ENCODE measurements at places on chromosomes 4 and X.

DNA sequence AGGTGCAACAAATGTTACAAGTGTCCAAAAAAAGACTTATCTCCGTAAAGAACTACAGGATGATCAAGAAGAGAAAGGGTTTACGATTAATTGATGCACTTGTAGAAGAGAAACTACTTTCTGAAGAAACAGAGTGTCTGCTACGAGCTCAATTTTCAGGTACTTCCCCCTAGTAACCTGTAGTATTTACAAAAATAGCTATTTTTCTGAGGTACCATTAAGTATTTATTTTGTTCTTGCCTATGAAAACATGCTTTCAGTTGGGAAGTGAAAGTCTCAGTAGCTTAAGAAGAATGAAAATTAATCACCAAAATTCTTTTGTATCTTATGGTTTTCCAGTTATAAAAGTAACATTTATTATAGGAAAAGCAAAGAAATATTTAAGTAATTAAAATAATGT, 5.9 kb downstream of the THAP9 start:
- DNase-seq, result no peak

DNA sequence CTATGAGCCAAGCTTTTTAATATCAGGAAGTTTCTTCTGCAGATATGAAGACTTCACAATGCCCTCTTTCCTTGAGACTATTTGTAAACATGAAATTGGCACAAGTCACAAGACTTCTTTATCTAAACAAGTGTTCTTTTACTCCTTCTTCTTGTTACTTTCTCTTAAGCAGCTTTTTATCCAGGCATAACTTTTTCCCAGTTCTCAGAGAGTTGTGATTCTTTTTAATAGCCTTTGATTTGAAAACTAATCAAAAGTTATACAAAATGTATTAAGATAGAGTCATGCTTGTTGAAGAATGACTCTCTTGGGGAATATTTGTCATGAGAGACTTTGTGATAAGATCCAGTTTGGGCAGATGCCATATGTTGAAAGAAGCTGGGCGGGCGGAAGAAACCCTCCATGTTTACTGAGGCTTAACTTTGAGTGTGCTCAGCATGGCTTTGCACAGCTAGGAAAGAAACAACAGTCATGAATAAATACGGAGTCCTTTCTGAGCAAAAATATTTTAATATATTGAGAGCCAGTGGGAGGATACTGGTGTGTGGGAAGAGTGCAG, 39.3 kb downstream of the SYTL5 start:
- no peak for DNase-seq

- no peak for DNase-seq
Measured at GRCh38 chr4:165384186-165384585, 5.4 kb downstream of the CPE start.

- no peak for DNase-seq
Measured at GRCh38 chrX:45740291-45740690, 539.6 kb upstream of the DIPK2B start.

GRCh38 chr4:56139241-56139827, 190.6 kb downstream of the CEP135 start:
- DNase-seq, result no peak

DNA sequence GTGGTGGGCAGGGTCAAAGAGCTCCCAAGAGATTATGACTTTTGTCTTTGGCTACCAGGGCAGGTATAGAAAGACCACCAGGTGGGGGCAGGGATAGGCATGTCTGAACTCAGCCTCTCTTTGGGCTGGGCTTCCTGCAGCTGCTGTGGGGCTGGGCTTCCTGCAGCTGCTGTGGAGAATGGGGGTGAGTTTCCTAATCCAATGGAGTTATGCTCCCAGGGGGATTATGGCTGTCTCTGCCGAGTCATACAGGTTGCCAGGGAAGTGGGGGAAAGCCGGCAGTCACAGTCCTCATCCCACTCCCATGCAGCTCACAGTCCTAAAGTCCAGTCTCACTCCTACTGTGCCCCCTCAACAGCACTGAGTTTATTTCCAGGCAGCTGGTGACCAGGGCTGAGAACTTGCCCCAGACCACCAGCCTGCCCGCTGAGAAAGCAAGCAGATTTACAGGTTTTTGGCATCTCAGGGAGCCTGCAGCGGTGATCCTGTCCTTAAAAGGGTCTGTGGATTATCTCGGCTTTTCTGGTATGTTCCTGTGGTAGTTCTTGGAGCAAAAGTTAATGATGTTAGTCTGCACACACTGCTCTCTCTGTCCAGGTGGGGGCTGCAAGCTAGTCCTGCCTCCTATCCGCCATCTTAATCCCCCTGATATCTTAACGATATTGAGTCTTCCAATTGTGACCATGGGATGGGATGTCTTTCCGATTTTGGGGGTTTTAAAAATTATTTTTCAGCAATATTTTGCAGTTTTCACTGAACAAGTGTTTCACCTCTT, 133.4 kb downstream of the RTL9 start:
- no peak for DNase-seq

DNA sequence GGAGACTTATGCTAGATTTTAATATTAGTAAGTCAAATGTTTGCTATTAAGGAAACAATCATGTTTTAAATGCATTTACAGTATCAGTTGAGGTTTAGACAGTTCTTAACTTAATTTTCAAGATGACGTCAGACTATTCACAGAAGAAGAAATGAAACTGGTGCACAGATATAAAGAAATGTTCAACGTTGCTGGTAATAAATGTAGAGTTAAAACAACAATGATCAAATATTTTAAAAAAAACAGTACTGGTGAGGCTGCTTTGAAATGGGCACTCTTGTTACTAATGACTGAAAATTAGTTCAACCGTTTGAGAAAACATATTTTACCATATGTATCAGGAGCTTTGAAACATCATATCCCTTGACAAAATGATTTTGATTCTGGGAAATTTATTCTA, 44.2 kb downstream of the ABHD18 start:
- DNase-seq, result no peak

GRCh38 chrX:47746446-47746845, 87.5 kb upstream of the UXT start:
- no peak for DNase-seq

GRCh38 chrX:48468247-48468671, 1.8 kb downstream of the SLC38A5 start:
- DNase-seq, result no peak

DNA sequence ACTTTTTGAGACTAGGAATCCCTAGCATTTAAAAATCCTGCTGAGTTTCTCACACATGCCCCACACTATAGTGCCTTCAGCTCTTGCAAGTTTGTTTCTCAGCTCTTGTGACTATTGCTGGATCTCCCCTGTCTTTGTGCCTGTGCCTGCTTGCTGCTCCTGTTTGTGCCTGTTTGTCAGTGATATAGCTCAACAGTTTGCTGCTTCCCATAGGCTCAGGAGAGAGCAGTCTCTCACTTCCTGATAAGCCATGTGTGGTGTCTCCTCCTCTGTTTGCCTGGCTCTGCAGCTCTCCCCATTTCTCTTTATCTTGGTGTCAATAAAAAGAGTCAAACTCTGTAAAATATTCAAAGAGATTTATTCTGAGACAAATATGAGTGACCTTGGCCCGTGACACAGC, 259.8 kb upstream of the CLNK start:
- DNase-seq, result no peak

DNA sequence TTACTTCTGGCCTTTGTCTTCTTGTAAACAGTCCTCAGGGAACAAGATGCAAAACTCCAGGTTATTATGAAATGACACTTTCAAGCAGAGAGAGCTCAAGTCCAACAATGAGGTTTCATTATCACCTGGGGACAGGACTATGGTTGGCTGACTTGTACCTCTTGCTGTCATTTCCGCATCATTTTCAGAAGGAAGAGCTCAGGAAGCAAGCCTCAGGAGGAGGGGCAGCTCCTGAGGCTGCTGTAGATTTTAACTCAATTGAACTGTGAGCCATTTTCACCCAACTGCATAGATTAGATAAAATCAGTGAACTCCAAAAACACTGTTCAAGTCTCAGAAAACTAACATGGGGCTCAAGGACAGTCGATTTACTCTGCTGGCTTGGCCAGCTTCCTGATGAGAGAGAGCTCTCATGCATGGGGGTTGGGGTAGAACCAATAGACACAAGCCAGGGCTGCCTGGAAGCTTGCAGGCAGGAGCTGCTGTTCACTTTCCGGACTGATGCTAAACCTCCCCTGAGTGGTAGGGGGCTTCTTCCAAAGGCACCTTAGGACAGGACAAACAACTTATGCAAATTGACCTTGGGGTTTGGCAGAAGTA, 23.6 kb downstream of the TMEM255A start:
- no peak for DNase-seq

GRCh38 chrX:13906093-13906492, 89.2 kb upstream of the GPM6B start:
- no peak for DNase-seq

GRCh38 chr4:81814987-81815541, 343.4 kb upstream of the RASGEF1B start:
- no peak for DNase-seq

DNA sequence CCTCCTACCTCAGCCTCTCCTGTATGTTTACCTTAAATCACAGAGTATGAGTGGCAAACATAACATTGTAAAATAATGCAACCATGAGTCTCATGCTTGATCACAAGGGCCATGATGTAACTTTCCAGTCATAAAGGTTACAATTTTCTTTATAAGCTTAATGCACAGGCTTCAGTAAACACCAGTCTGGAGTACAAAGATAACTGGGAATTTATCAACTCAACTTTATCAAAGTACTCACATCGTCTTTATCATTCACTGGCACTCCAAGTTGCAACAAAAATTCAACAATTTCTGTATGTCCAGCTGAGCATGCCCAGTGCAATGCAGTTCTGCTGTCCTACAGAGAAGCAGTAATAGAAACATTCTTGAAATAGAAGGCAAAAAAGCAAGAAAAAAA, 2.8 kb downstream of the PSMD10 start:
- no peak for DNase-seq

DNA sequence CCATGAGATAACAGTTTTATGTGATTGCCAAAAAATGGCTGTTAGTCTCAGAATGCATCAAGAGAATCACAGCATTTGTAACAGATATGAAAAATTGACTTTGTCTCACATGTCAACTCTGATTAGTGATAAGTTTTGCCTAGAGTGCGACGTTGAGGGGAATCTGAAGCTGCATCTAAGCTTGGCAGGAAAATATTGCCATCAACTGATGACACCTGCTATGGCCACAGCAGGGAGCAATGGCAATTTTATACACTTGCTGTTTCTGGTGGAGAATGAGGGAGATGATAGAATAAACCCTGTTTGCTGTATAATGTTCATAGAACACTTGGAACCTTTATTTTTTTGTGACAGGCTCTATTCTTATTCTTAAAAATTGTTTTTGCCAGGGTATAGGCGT, 205.4 kb upstream of the GNPDA2 start:
- no peak for DNase-seq

DNA sequence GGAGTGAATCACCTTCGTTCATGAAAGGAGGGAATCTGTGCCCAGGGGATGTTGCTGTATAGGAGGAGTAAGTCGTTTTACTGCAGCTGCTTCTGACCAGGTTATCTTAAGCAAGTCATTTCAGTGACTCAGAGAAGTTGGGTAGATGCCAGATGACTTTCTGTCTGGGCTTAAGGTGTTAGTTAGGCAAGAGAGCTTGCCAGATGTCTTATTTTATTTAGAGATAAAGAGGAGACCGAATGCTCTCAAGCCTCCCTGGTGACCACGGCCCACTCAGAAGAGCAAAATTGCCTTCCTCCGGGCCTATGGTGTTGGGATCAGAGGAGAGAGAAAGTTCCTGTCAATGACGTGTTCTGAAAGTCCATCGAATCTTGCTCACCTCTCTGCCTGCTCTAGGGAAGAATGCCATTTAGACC, 16.3 kb upstream of the ZNF827 start:
- DNase-seq, result no peak

DNA sequence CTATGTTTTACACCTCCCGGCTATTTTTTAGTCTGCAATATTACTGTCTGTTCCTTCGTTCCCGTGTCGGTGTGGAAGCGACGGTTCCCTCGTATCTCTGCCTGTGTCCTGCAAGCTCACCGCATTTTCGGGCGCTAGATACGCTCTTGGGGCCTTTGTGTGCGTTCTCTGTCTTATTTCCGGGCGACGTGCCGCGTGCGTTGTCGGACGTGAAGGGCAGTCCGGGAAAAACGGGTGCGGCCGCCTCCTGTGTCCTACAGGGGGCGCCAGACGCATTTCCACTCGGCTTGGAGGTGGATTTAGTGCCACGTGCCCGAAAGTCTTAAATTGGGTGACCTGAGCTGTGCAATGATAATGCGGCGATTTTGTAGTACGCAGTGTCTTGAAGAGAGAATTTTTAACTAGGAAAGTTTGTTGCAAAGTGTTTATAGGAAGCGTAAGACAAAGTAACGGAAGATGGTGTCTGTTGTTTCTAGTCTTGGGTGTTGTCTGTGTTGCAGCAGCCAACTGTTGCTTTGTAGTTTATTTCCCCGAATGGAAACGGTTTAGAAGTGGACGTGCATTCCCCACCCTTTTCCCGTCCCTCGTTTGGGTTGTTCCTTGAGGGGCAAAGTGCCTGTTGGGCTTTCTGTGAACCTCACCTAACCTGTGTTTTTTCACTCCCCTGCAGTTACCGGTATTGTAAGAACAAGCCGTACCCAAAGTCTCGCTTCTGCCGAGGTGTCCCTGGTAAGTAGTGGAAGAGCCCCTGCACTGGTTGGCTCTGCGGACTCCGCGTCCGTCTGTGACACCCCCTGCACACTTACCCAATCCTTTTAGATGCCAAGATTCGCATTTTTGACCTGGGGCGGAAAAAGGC, 720 bp downstream of the RPL10 start:
- peak; percentile 73 for DNase-seq

DNA sequence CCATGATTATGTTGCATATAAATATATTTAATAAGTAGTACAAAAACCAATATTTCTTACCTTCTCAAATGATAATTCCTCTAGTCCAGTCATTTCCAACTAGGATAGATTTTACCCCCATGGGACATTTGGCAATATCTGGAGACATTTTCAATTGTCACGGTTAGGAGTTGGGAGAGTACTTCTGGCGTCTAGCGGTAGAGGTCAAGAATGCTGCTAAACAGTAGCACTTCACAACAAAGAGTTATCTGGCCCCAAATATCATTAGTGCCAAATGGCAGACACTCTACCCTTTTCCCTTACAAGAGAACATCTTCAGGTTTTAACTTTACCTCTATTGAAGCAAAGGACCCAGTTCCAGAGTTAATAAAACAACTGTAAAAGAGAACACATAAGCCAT, 168.1 kb downstream of the FAT4 start:
- DNase-seq, result no peak

- DNase-seq, result no peak
Measured at GRCh38 chr4:169925678-169926077, 100.5 kb downstream of the MFAP3L start.
